ENCODE measurements at places on chromosomes 7 and 10.

GRCh38 chr10:100829097-100829870 lies 83.5 kb upstream of the SLF2 start:
- no peak for DNase-seq

GRCh38 chr7:23184709-23185359 lies 3.0 kb downstream of the NUP42 start:
- DNase-seq: no peak

DNA sequence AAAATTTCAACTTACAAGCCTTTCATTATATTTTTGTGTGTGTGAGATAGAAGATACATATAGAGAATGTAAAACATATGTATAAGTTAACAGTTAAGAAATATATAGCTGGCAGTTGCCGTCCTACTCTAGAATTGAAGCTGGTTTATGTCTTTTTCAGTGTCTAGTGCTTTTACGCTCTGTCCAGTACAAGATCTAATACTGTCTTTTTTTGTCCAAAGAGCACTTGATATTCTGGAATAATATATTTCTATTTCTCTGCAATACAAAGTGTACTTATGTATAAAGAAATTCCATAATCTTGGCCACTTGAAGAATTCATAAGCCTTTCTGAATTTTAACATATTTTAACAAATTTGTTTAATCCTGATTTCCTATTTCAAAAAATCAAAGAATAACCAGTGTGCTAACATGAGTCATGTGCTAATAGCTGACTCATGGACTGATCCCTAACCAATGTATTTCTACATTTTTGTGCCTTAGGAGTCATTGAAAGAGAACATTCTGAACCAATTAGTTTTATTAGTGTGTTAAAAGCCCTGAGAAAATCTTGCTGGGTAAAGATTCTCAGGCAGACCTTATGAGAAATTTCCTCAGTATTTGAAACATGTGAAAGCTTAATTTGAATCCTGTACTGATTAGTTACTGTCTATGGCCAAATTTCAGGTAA lies 73.2 kb upstream of the CCAR1 start:
- DNase-seq: no peak

GRCh38 chr10:97210543-97210960 lies 24.8 kb upstream of the SLIT1 start:
- DNase-seq: peak; percentile 38

DNA sequence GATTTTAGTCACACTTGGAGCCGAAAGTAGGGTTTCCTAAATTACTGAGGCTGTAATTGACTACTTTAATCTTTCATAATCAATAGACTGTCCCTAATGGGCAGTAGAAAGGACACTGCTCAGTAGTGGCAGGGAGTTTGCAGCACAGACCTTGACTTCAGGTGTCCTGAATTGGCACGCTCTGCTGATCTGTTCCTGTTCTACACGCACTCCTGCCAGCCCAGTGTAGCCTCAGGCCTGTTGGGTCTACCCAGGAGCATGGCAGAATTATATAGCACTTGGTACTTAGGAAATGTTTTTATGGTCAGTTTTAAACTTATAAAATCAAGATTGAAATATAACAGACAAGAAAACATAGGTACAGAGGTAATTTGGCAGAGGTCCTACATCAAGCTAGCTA lies 9.0 kb downstream of the EIF4H start:
- no peak for DNase-seq

DNA sequence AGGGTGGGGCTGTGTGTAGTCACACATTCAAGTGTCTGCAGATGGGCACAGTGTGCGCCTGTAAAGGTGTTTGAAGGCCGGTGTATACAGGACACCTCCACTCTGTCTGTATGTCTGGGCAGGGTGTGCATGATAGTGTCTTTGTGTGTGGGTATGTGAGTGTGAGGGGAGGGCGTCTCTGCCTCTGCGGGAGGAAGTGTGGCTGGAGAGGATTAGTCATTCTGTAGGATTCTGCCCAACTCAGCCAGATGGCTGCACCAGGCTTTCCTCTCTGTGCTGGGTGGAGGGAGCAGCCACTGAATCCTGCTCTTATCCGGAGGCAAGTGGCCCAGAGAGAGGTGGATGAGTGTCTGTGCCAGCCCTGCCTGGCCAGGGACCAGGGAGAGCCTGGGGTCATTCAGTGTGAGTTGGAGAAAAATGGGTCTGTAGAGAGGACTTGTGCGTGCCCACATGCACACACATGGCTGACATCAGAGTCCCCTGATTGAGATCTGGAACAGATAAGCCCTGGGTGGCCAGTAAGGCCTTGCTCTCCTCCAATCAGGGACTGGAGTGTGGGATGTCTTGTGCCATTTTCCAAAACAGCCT lies 1.7 kb downstream of the SFXN3 start:
- DNase-seq: peak; percentile 37

GRCh38 chr7:101746314-101746713 lies 71.1 kb upstream of the CUX1 start:
- no peak for DNase-seq

GRCh38 chr7:16801111-16801542 lies 3.7 kb downstream of the AGR2 start:
- DNase-seq: peak; percentile 1
